ENCODE measurements at places on chromosomes 1 and 21.
A peak's percentile ranks its signal among the peaks of the same experiment; 100 is the strongest.

DNA sequence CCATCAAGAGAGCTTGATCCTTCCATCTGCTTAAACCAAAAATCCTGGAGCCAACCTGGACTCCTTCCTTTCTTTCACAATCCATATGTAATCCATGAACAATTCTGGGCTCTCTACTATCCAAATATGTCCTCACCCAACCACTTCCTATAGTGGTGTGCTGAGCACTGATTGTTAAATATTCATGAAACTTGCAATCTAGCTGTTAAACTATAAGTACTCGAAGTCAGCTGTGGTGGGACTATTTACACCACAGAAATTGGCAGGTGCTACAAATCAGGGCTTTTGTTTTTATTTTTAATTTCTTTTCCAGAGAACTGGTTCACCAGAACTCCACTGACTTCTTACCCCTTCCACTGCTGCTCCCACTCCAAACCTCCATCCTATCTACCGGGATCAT lies 57.2 kb upstream of the KCND3 start:
- no peak for DNase-seq
- no peaks in the 10 kb centered on the region for H3K27me3 ChIP-seq
- H3K36me3 ChIP-seq: no peaks in the 10 kb centered on the region
- H3K27ac ChIP-seq: no peak overlapping the region
- H3K4me1 ChIP-seq: no peaks in the 10 kb centered on the region
- no peak overlapping the region for H3K4me3 ChIP-seq

GRCh38 chr1:235960809-235961208 lies 94.1 kb upstream of the LYST start:
- no peak overlapping the region for H3K27ac ChIP-seq
- no peaks in the 10 kb centered on the region for H3K27me3 ChIP-seq
- no peak for DNase-seq

- no peak overlapping the region for H3K4me3 ChIP-seq
- H3K27me3 ChIP-seq: no peaks in the 10 kb centered on the region
- DNase-seq: no peak
- no peaks in the 10 kb centered on the region for H3K36me3 ChIP-seq
These were observed 193.8 kb downstream of the HS2ST1 start for GRCh38 chr1:87108228-87108627.

GRCh38 chr1:55276671-55277376 lies 61.7 kb upstream of the USP24 start:
- peaks cover 6% of the 10 kb centered on the region for H3K4me1 ChIP-seq
- H3K4me3 ChIP-seq: no peak overlapping the region
- H3K27me3 ChIP-seq: no peaks in the 10 kb centered on the region
- no peak overlapping the region for H3K27ac ChIP-seq
- no peak for DNase-seq
- H3K36me3 ChIP-seq: no peaks in the 10 kb centered on the region

DNA sequence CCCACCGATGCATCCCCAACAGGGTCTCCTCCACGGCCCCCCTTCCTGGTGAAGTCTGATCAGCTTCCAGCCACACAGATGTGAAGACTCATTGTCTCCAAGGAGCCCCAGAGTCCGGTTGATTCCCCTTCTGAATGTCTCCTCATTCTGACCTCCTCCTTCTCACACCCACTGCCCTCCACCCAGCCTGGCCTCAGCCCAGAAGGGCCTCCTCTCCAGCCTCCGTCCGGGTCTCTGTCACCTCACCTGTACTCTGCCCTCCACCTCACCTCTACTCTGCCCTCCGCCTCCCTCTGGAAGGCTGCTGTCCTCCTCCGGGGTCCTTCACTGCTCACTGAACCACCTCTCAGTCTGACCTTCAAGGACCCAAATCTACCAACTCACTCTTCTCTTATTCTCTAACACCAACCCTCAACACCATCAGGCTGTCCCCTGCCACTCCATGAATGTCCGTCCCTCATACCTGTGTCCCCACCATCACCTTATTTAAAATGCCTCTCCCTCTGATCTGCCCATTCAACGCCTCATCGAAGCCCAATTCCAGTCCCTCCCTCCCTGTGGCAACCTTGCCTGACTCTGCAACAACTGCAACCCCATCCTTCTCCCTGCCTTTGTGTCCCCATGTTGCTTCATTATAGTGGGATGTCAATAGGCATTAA lies 201.2 kb downstream of the TOMM20 start:
- no peaks in the 10 kb centered on the region for H3K36me3 ChIP-seq
- peaks cover 43% of the 10 kb centered on the region for H3K4me1 ChIP-seq
- peak overlapping the region; percentile 85 for H3K27ac ChIP-seq

DNA sequence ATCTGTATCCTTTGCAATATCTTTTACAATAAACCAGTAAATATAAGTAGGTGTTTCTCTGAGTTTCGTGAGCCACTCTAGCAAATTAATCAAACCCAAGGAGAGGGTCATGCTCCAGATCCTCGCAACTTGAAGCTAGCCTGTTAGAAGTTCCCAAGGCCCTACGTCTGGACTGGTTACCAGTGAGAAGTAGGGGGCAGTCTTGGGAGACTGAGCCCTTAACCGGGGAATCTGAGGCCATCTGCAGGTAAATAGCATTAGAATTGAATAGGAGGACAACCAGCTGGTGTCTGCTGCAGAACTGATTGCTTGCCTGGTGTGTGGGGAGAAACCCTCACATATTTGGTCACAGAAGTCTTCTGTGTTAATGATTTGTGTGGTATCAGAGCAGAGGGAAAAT lies 190.5 kb downstream of the RYR2 start:
- H3K4me1 ChIP-seq: no peaks in the 10 kb centered on the region
- no peaks in the 10 kb centered on the region for H3K36me3 ChIP-seq
- no peak overlapping the region for H3K27ac ChIP-seq

DNA sequence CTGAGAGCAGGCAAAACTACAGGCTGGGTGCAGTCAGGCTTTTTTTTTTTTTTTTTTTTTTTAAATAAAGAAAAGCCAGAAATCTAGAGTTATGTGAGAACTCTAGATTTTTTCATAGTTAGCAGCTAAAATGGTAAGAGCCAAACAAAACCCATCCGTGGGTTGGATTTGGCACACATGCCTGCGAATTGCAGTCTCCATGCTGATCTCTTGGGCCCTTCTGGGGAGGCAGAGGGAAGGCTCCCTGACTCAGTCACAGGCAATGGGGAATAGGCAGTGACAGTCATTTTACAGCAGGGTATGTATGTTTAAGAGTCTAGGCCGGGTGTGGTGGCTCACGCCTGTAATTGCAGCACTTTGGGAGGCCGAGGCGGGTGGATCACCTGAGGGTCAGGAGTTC lies 2.6 kb downstream of the TXLNA start:
- DNase-seq: no peak
- H3K27ac ChIP-seq: peak overlapping the region; percentile 90
- no peaks in the 10 kb centered on the region for H3K27me3 ChIP-seq

- peaks cover 80% of the 10 kb centered on the region for H3K4me1 ChIP-seq
- H3K27me3 ChIP-seq: no peaks in the 10 kb centered on the region
- no peak for DNase-seq
These were observed 6.5 kb downstream of the PTP4A2 start for GRCh38 chr1:31931593-31932225.

- H3K27me3 ChIP-seq: no peaks in the 10 kb centered on the region
- H3K27ac ChIP-seq: no peak overlapping the region
- H3K4me3 ChIP-seq: no peak overlapping the region
- DNase-seq: no peak
- H3K4me1 ChIP-seq: no peaks in the 10 kb centered on the region
- H3K36me3 ChIP-seq: no peaks in the 10 kb centered on the region
These were observed 16.0 kb upstream of the FRRS1 start for GRCh38 chr1:99782397-99782796.

GRCh38 chr1:54421101-54421504 lies 14.9 kb upstream of the SSBP3 start:
- no peak overlapping the region for H3K4me3 ChIP-seq
- H3K4me1 ChIP-seq: no peaks in the 10 kb centered on the region
- no peaks in the 10 kb centered on the region for H3K27me3 ChIP-seq
- H3K27ac ChIP-seq: no peak overlapping the region
- DNase-seq: no peak
- no peaks in the 10 kb centered on the region for H3K36me3 ChIP-seq
